ENCODE measurements at places on chromosomes 13 and 19.

GRCh38 chr13:96946709-96947311, 47.5 kb downstream of the OXGR1 start:
- H3K36me3 ChIP-seq: no peaks in the 10 kb centered on the region
- no peak overlapping the region for H3K4me3 ChIP-seq
- no peak overlapping the region for H3K27ac ChIP-seq
- no peak for DNase-seq

GRCh38 chr13:33191425-33192210, 93.9 kb downstream of the STARD13 start:
- H3K27me3 ChIP-seq: no peaks in the 10 kb centered on the region
- no peaks in the 10 kb centered on the region for H3K36me3 ChIP-seq
- no peak overlapping the region for H3K27ac ChIP-seq
- peaks cover 15% of the 10 kb centered on the region for H3K4me1 ChIP-seq
- DNase-seq: no peak

- no peak overlapping the region for H3K27ac ChIP-seq
- no peaks in the 10 kb centered on the region for H3K36me3 ChIP-seq
- no peak for DNase-seq
- no peak overlapping the region for H3K4me3 ChIP-seq
- no peaks in the 10 kb centered on the region for H3K4me1 ChIP-seq
Measured at GRCh38 chr13:75145927-75146326, 336.0 kb downstream of the TBC1D4 start.

- no peaks in the 10 kb centered on the region for H3K4me1 ChIP-seq
- H3K27me3 ChIP-seq: no peaks in the 10 kb centered on the region
- no peaks in the 10 kb centered on the region for H3K36me3 ChIP-seq
- H3K27ac ChIP-seq: no peak overlapping the region
- no peak overlapping the region for H3K4me3 ChIP-seq
Measured at GRCh38 chr19:31560086-31561060, 211.1 kb upstream of the TSHZ3 start.

DNA sequence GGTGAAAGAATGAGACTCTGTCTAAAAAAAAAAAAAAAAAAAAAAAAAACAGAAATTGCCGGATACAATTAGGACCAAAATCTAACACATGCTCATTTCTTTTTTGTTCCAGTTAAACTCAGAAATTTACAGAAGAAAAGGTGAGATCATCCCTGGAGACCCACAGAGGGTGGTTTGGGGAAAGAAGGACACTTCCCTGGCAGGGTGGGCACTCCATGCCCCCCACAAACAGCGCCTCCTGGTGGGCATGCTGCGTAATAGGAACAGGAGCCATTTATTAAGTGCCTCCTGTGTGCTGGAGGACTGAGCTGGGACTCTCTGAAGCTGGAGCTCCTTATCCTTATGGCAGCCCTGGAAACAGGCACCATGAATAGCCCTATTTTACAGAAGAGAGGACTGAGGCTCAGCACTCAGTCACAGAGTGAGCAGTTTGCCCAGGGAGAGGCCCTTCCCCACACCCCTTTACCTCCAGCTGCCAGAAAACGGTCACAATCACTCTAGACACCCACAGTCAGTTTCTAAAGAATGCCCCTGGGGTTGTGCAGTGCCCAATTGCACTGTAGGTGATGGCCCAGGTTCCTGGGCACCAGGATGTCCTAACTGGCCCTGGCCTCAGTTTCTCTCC, 10.1 kb downstream of the C19orf38 start:
- H3K4me3 ChIP-seq: no peak overlapping the region
- no peak overlapping the region for H3K27ac ChIP-seq
- no peak for DNase-seq
- H3K36me3 ChIP-seq: no peaks in the 10 kb centered on the region

- H3K27ac ChIP-seq: peak overlapping the region; percentile 87
- peak overlapping the region; percentile 76 for H3K4me3 ChIP-seq
- DNase-seq: peak; percentile 75
- peaks cover 22% of the 10 kb centered on the region for H3K4me1 ChIP-seq
- peaks cover 8% of the 10 kb centered on the region for H3K36me3 ChIP-seq
Measured at GRCh38 chr19:47226426-47227351, 4.3 kb downstream of the BBC3 start.

GRCh38 chr19:34317311-34317927, 47.6 kb upstream of the GPI start:
- peaks cover 36% of the 10 kb centered on the region for H3K4me1 ChIP-seq
- peaks cover 11% of the 10 kb centered on the region for H3K36me3 ChIP-seq
- no peak overlapping the region for H3K4me3 ChIP-seq
- H3K27me3 ChIP-seq: no peaks in the 10 kb centered on the region
- peak overlapping the region; percentile 43 for H3K27ac ChIP-seq

GRCh38 chr19:30358319-30358718, 13.9 kb upstream of the ZNF536 start:
- H3K27me3 ChIP-seq: peaks cover 14% of the 10 kb centered on the region
- no peaks in the 10 kb centered on the region for H3K36me3 ChIP-seq
- H3K27ac ChIP-seq: no peak overlapping the region
- no peak overlapping the region for H3K4me3 ChIP-seq
- H3K4me1 ChIP-seq: no peaks in the 10 kb centered on the region
- no peak for DNase-seq

DNA sequence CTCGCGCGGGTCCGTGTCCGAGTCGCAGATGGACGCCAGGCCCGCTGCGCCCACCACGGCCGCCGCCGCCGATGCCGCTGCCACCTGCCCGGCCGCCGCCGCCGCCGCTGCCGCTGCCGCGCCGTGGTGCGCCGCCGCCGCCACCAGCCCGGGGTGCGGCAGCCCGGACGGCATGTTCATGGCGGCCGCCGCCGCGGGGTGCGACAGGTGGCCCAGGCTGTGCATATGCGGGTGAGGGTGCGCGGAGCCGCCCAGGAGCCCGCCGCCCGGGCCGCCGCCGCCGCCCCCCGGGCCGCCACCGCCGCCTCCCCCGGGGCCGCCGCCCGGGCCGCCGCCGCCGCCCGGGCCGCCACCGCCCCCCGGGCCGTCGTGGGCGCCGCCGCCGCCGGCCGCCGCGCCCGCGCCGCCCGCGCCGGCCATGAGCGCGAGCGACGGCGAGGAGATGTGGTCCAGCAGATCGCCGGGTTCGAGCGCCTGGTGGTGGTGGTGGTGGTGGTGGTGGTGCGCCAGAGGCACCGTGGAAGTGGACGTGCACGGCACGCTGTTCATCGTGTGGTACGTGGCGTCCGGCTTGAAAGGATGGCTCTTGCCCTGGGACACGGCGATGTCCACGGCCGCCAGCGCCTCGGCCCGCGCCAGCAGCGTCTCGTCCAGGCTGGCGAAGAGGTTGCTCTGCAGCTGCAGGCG, 1.3 kb downstream of the POU4F1 start:
- H3K4me3 ChIP-seq: peak overlapping the region; percentile 65
- H3K36me3 ChIP-seq: peaks cover 2% of the 10 kb centered on the region
- peaks cover 85% of the 10 kb centered on the region for H3K27me3 ChIP-seq

DNA sequence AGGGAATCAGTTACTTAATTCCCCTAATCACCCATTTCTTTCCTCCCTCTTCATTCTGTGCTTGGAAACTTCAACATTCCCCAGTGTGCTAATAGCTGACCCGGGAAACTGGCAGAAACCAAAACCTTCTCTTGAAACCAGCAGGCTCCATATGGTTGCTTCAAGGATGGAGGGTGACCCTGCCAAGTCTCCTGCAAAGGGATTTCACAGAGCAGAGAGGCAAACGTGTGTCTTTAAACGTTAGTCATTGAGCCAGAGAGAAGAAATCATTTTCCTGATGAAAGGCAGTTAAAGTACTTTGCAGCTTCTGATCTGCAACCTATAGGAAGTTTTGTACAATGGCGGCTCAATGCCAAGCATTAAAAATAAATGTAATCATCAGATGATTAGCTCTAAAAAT, 220.9 kb downstream of the POU4F1 start:
- no peak overlapping the region for H3K4me3 ChIP-seq

GRCh38 chr19:45275370-45275971, 24.4 kb downstream of the MARK4 start:
- H3K27ac ChIP-seq: no peak overlapping the region
- H3K36me3 ChIP-seq: peaks cover 3% of the 10 kb centered on the region
- DNase-seq: no peak
- no peak overlapping the region for H3K4me3 ChIP-seq

DNA sequence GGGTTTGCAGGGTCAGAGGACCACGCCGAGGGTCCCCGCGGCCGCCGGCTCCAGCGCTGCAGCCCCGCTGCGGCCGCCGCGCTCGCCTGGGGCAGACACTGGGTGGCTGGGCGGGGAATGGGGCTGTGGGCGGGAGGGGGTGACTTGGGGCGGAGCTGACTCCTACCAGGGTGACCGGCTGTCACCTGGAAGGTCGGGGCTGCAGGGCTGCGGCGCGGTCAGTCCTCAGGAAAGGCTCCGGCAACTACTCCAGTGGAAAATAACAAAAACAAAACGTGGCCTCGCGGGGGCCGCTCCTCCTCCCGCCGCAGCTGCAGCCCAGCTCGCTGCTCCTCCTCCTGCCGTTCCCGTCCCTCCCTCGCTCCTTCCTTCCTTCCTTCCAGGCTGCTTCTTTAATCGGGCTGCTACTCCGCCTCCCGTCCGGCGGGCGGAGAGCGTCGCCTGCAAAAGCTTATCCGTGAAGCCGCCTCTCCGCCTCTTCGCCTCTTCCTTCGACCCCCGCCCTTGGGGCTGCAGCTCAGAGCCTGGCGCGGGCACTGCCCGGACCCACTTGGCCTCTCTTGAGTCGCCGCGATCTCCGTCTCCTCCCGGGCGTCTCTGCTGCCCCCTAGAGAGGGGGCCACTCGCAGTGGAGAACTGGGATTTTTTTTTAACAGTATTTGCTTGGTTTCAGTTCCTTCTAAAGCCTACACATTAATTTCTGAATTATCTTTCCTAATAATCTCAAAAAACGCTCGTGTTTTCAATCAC, at the start of gene TBC1D4:
TSS of gene TBC1D4 (minus strand) at position 100 of the 750 bp plus-strand sequence. CDS start 402 bp downstream, outside the sequence.
- H3K4me3 ChIP-seq: peak within 1 kb of the TSS; percentile 86
- peaks cover 19% of the 10 kb centered on the region for H3K4me1 ChIP-seq
- H3K36me3 ChIP-seq: no peaks in the 10 kb centered on the region
- H3K27ac ChIP-seq: peak within 1 kb of the TSS; percentile 58

DNA sequence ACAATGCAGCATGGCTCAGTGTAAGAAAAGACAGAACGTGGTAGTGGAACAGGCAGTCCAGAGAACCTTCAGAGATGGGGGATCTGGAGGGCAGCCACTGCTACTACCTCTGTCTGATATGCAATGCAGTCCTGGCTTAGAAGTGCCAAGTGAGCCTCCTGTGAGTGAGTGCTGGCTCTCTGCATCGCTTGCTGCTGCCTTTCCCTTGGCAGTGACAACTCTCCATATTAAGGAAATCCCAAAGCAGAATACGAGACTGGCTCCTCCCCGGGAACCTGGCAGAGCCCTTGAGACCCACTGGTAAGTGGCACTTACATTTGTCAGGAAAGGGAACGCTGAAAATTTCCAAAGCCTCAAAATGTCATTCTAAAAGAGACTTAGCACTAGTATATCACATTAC, 7.5 kb downstream of the DOCK9 start:
- H3K36me3 ChIP-seq: peaks cover 3% of the 10 kb centered on the region
- no peak overlapping the region for H3K4me3 ChIP-seq
- H3K27ac ChIP-seq: no peak overlapping the region
- H3K4me1 ChIP-seq: peaks cover 19% of the 10 kb centered on the region
- DNase-seq: no peak

GRCh38 chr19:55650602-55651230, 2.7 kb downstream of the CCDC106 start:
- H3K36me3 ChIP-seq: peaks cover 18% of the 10 kb centered on the region
- no peak for DNase-seq
- peak overlapping the region; percentile 22 for H3K4me3 ChIP-seq

Data from activated CD4-positive, alpha-beta T cell treated with anti-CD3 and anti-CD28 coated beads, Interleukin-2, amount 10 ng/mL, durations not matched to agents 7 days and 5 days (primary cell).